Activated CD8-positive, alpha-beta memory T cell treated with anti-CD3 and anti-CD28 coated beads, Interleukin-2, amount 10 ng/mL, durations not matched to agents 7 days and 5 days (primary cell): ENCODE measurements at places on chromosomes 11 and 22. TPM values are rescaled to one million over a fixed set of nuclear protein-coding genes. Genes with fewer than 3 reads are reported as not detected.

DNA sequence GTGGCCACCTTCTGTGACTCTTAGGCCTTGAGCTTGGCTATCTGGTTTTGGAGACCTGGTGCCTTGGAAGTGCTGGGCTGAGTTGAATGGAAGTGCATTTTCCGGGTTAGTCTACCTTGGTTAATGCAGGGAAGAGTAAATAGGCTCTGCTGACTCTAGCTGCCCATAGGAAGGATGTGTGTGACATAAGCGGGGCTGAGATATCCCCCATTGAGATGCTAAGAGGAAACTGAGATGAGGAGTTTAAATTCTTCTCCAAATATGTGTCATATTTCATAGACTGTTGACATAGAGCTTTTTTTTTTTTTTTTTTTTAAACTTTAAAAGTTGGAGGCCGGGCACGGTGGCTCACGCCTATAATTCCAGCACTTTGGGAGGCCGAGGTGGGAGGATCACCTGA, 30.8 kb downstream of the ZNRF3 start:
- DNase-seq = no peak
- no peak overlapping the region for H3K4me3 ChIP-seq
- H3K36me3 ChIP-seq = no peaks in the 10 kb centered on the region
- peaks cover 3% of the 10 kb centered on the region for H3K4me1 ChIP-seq
- peaks cover 80% of the 10 kb centered on the region for H3K27me3 ChIP-seq

DNA sequence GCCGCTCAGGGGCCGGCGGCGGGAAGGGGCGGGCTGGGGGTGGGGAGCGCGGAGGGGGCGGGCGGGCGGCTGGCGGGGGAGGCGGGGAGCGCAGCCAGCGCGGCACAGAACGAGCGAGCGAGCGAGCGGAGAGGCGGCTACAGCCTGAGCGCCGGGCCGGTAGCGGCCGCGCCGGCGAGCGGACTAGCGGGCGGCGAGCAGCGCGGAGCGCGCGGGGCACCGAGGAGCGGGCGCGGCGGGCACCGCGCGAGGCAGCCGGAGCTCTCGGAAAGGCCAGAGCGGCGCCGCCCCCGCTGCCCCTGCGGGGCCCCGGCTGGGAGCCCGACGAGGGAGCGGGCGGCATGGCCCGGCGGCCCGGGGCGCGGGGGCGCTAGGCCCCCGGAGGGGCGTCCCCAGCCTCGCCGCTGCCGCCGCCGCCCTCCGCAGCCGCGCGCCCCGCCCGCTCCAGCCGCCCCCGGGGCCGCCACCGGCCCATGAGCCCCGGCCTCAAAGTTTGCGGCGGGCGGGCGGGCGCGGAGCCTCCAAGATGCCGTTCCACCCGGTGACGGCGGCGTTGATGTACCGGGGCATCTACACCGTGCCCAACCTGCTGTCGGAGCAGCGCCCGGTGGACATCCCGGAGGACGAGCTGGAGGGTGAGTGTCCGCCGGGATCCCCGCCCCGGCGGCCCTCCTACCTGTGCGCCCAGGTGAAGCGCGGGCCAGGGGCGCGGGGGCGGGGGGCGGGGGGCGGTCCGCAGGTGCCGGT, at the start of gene CABP7:
Gene CABP7, plus strand, starts transcription at position 105 of the 747 bp plus-strand sequence. Its CDS starts 422 bp downstream, at position 527.
- no peak within 1 kb of the TSS for H3K4me3 ChIP-seq
- H3K36me3 ChIP-seq = no peaks in the 10 kb centered on the region
- DNase-seq = no peak
- H3K27me3 ChIP-seq = peaks cover 46% of the 10 kb centered on the region

GRCh38 chr11:76598426-76598839, 72.1 kb downstream of the LRRC32 start:
- no peak overlapping the region for H3K27ac ChIP-seq
- no peak overlapping the region for H3K4me3 ChIP-seq
- DNase-seq = no peak
- H3K4me1 ChIP-seq = peaks cover 19% of the 10 kb centered on the region
- no peaks in the 10 kb centered on the region for H3K36me3 ChIP-seq
- no peaks in the 10 kb centered on the region for H3K27me3 ChIP-seq

GRCh38 chr11:33907421-33907820, 15.5 kb upstream of the LMO2 start:
- peaks cover 63% of the 10 kb centered on the region for H3K27me3 ChIP-seq
- DNase-seq = no peak

GRCh38 chr22:30128511-30128910, 48.2 kb downstream of the HORMAD2 start:
- DNase-seq = no peak
- H3K4me1 ChIP-seq = peaks cover 13% of the 10 kb centered on the region
- H3K27ac ChIP-seq = no peak overlapping the region
- H3K27me3 ChIP-seq = peaks cover 4% of the 10 kb centered on the region

GRCh38 chr11:23078289-23078971, 218.2 kb upstream of the CCDC179 start:
- no peak overlapping the region for H3K4me3 ChIP-seq
- H3K36me3 ChIP-seq = no peaks in the 10 kb centered on the region
- H3K27me3 ChIP-seq = no peaks in the 10 kb centered on the region
- no peak for DNase-seq
- H3K4me1 ChIP-seq = no peaks in the 10 kb centered on the region

DNA sequence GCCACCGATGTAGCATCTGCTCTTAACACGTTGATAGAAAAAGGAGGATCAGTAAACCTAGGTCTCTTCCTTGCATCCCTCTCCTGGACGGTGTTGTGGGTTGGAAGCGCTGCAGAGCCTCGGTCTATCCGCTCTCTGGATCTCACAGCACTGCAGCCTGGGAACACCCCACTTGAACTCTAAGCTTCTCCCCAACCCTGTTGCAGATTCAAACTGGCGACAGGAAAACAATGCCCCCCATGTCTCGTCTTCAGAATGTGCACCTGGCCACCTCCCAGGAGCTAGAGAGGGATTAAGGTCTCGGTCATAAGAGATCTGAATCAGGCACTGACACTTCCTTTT, 454 bp downstream of the TMEM218 start:
- peak overlapping the region; percentile 91 for H3K4me3 ChIP-seq
- H3K27me3 ChIP-seq = no peaks in the 10 kb centered on the region
- peaks cover 9% of the 10 kb centered on the region for H3K36me3 ChIP-seq
- DNase-seq = no peak
- peaks cover 23% of the 10 kb centered on the region for H3K4me1 ChIP-seq

- no peaks in the 10 kb centered on the region for H3K36me3 ChIP-seq
- DNase-seq = no peak
- H3K27me3 ChIP-seq = peaks cover 18% of the 10 kb centered on the region
- H3K4me1 ChIP-seq = peaks cover 7% of the 10 kb centered on the region
- no peak overlapping the region for H3K27ac ChIP-seq
- H3K4me3 ChIP-seq = no peak overlapping the region
These were observed 12.4 kb upstream of the PRRG4 start for GRCh38 chr11:32817181-32817851.

DNA sequence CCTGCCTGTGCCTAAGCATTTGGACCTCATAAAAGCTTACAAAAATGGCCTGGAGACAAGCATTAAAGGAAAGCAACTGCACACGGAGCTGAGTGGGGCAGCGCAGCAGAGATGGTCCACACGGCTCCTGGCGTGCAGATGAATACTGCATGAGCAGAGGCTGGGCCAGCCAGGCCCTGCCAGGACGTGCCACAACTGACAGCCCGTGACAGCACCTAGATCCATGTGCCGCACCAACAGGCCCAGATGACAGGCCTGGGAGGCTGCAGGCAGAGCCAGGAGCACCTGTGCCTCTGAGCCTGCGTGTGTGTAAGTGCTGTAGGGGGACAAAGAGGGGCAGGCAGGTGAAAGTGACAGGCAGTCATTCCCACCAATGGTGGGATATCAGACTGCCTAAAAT, 33.4 kb downstream of the MICAL3 start:
- peaks cover 16% of the 10 kb centered on the region for H3K4me1 ChIP-seq
- no peak overlapping the region for H3K27ac ChIP-seq
- no peaks in the 10 kb centered on the region for H3K36me3 ChIP-seq
- DNase-seq = no peak

DNA sequence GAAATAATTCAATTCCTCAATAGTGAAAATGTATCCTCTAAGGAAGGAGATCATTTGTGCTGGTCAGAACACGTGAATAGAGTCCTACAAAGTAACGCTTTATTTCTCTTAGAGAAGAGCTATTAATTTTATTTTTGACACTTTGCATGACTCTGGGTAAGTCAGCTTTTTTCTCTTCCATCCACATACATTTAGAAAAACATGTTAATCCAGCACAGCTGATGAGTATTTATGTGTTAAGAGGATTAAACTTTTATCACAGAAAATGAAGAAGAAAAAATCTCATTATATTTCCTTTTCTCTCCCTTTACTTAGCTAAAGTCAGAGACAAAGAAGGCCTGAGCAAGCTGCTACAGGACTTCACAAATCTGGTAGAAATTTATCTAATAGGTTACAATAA, 649.5 kb upstream of the CCDC179 start:
- DNase-seq = no peak
- no peaks in the 10 kb centered on the region for H3K36me3 ChIP-seq
- no peak overlapping the region for H3K4me3 ChIP-seq
- no peaks in the 10 kb centered on the region for H3K4me1 ChIP-seq

DNA sequence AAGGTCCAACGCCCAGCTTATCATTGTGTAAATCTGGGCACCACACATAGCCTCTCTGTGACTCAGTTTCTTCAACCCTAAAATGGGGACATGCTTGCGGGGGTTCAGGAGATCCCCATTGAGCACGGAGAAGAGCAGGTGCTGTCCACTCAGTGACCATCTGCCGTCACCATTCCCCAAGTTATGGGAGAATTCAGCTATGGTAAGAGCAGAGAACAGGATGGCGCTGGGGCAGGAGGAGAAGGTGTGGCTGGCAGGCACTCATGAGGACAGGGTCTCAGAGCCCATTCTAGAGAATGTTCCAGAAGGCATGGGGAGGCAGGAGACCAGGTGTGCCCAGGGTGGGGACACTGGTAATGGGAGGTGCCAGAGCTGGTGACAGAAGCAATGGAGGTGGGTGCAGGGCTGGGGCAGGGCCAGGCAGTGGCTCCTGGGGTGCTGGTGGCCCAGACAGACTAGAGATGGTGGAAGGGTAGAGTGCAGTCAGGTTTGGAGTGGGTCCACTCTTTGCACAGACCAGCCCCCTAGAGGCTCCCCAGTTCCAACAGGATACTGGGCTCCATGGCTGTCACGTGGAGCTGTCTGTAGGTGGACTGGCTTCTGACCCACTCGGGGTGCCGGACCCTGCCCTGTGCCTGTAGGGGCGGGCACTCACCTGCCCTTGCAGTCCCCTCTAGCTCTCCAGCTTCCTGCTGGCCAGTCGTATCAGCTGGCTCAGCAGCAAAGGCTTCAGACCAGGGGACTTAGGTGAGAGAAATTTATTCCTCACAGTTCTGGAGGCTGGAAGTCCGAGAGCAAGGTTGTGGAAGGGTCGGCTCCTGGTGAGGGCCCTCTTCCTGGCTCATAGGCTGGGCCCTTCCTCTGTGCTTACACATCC, 84.7 kb downstream of the CDKN1C start:
- H3K36me3 ChIP-seq = no peaks in the 10 kb centered on the region
- H3K27ac ChIP-seq = no peak overlapping the region
- H3K4me1 ChIP-seq = no peaks in the 10 kb centered on the region
- H3K4me3 ChIP-seq = no peak overlapping the region
- DNase-seq = peak; percentile 36

DNA sequence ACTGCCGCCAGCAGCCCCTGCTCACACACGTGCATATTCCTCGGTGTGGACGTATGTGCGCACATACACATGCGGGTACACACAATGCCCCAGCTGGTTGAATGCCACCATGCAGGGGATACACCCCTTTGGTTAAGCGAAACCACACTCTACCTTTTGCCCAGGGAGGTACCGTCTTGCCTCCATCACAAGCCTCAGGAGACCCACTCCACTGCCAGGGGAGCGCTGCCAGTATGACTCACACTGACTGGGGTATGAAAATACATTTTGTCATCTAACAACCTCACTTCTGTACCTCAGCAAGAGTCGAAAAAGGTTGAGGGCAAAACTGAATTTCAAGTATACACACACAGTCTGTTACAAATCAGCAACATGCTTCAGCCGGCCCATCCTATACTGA, 39.4 kb downstream of the TMEM45B start:
- no peaks in the 10 kb centered on the region for H3K27me3 ChIP-seq
- peaks cover 28% of the 10 kb centered on the region for H3K4me1 ChIP-seq
- H3K27ac ChIP-seq = no peak overlapping the region
- DNase-seq = no peak
- no peak overlapping the region for H3K4me3 ChIP-seq
- peaks cover 4% of the 10 kb centered on the region for H3K36me3 ChIP-seq

Gene KCNQ1OT1
- total RNA-seq = 0.33 TPM

Gene MRGPRF
- total RNA-seq = not detected

Gene RHOG
- total RNA-seq = 163 TPM

Gene PANX3
- total RNA-seq = not detected

Gene OTOG
- not detected for total RNA-seq
